ENCODE measurements at places on chromosomes 3 and 15. TPM values are rescaled to one million over a fixed set of nuclear protein-coding genes. Genes with fewer than 3 reads are reported as not detected.
A peak's percentile ranks its signal among the peaks of the same experiment; 100 is the strongest.

Gene CCR8
- not detected for total RNA-seq

Gene ADAMTS9
- 3.1 TPM for total RNA-seq

DNA sequence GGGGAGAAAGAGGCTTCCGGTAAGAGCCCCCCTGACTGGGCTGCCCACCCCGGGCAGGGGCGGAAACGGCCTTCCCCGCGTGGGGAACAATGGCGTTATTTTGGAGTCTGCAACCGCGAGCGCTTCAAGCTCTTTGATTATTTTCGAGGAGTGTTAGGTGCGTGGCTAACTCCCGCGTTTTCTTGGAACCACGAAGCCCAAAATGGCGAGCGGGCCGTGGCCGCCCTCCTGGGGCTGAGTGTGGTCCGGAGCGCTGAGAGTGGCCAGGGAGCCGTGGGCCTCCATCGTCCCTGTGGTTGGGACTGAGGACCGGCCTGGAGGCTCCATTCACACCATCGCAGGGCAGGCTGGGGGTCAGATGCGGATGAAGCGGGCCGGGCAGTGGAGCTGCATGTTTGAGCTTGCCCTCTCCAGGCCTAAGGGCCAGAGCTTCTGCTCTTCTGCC lies 44.6 kb upstream of the POLG start:
- no peak for DNase-seq

DNA sequence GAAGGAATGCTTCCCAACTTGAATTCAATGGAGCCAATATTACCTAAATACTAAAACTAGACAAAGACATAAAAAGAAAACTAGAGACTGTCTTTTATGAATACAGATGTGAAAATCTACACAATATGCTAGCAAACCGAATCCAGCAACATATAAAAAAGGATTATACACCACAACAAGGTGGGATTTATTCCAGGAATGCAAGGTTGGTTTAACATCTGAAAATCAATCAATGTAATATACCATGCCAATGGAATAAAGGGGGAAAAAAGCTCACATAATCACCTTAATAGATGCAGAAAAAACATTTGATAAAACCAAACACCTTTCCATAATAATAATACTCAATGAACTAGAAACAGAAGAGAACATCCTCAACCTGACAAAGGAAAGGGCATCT lies 69.3 kb upstream of the TSPAN3 start:
- no peak for DNase-seq

Gene TERC
- total RNA-seq = 88.5 TPM

Gene IMPG2
- total RNA-seq = under 0.01 TPM

GRCh38 chr3:188845514-188845913 lies 326.3 kb upstream of the TPRG1 start:
- no peak for DNase-seq

DNA sequence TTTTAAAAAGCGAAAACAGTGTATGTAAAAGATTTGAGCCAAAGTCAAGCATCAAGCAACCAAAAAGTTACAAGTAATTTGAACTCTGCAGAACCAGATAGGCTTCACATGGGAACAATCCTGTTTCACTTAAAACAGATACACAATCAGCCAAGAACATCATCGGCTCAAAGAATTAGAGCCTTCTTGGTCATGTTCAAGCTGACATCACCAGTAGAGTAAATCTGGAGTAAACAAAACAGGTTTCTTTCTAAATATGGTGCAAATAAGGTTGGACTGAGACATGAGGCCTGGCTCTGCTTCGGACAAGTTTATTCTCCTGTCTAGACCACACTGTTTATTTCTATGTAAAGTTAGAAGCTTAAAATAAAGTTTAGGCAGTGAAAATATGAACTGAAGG lies 116.0 kb downstream of the GMNC start:
- no peak for DNase-seq

DNA sequence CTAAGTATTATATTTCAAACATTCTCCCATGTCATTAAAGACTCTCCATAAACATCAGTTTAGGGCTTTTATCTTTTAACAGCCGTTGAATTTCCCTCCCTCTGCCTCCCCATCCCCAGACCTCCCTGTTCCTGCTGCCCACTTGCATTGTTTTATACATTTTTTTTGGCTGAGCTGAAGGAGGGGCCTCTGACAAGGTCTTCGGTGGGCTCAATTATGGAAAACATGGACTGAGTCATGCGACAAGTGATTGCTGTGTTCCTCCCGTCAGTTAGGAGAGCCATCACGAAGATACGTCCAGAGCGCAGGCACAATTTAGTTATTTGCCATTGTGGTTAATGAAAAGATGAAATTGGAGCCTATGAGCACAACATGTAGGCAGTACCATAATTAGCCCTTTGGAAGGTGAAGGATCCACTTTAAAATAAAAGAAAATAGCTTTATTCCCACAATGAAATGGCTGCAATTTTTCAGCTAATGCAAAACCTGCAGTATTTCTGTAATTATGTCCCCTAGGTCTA lies 12.0 kb upstream of the NMNAT3 start:
- DNase-seq = no peak

GRCh38 chr15:66948294-66948693 lies 117.1 kb upstream of the SMAD3 start:
- DNase-seq = peak; percentile 78

GRCh38 chr3:98914210-98915080 lies 12.9 kb upstream of the DCBLD2 start:
- peak; percentile 77 for DNase-seq

Measured in RPMI7951 (cell line).